ENCODE measurements at places on chromosomes 6 and 20.

DNA sequence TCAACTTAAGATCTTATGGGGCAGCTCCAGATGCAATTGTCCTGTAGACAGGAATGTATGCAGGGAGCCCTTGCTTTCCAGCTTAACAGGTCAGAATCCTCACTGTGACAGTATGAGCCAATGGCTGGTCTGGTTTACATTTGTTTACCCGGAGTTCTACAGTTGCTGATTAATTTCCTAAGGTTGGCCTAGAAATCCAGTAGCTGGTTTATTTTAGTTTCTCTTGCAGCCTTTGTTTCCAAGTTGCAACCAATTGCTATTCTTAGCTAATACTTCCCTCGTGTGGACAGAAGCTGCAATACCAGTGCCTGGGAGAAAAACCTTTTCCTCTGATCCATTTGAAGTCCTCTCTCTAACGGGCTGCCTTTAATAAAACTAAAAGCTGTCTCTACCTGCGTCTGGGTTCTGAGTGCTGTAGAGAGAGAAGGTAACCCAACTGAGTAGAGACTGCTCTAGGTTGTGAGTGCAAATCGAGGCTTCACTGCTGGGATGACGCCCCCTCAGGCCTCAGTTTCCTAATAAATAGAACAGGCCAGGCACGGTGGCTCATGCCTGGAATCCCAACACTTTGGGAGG is 45.9 kb downstream of the ZNF217 start:
- peak; percentile 74 for DNase-seq

- no peak for DNase-seq
These were observed 70.6 kb downstream of the COL21A1 start for GRCh38 chr6:56176741-56177140.

- peak; percentile 99 for DNase-seq
These were observed 28.4 kb upstream of the RSPO3 start for GRCh38 chr6:127090051-127090450.

- DNase-seq: no peak
These were observed 184.7 kb upstream of the PREP start for GRCh38 chr6:105587349-105588122.

GRCh38 chr6:39496915-39497314 is 174.4 kb upstream of the KCNK16 start:
- no peak for DNase-seq

GRCh38 chr6:13278164-13278563 is 50.2 kb downstream of the TBC1D7 start:
- DNase-seq: peak; percentile 19

DNA sequence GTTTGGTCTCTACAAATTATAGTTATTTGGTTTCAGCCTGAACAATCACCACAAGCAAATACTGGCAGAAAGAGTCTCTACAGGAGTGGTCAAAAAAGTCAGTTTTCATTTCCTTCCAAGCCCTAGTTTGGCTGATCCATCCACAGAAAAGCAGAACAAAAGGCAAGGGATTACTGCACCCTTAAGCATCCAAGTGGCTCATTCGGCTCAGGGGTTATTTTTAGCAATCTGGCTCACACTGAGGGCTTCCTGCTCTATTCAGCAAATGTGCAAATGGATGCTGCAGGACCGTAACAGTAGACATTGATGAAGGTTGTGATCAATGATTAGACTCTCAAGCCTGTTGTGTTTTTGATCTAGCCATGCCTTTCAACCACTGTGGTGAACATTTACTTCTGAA is 62.2 kb upstream of the FABP7 start:
- peak; percentile 35 for DNase-seq

DNA sequence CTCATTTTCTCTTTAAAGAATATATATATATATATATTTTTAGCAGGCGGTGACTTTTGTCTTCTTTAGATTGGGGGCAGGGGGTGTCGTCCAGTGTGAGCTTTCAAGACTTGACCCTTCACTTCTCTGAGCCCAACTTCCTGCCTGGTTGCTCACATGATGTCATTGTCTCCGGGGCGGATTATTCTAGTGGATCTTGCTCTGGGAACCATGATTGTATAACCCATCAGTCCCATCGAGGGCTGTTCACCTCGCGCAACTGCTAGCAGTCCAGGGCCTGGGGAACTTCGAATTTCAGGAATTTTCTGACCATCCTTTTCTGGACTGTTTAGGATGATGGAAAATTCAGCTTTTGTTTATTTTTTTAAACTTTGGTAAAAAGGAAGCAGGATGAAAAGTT is 1.0 kb downstream of the IGF2R start:
- DNase-seq: peak; percentile 73

DNA sequence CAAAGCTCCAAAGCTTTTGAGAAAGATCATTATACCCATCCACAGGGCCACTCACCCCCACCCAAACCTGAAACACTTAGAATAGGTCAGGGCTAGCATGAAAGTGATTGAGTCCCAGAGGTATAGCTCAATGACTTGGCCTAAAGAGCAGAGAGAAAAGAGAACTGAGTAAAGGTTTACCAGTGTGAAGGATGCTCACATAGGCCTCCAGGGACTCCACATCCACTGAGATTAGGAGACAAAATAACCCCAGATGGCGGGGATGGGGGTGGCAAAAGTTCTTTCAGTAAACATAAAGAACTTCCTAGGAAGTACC is 12.2 kb downstream of the SAYSD1 start:
- DNase-seq: no peak

DNA sequence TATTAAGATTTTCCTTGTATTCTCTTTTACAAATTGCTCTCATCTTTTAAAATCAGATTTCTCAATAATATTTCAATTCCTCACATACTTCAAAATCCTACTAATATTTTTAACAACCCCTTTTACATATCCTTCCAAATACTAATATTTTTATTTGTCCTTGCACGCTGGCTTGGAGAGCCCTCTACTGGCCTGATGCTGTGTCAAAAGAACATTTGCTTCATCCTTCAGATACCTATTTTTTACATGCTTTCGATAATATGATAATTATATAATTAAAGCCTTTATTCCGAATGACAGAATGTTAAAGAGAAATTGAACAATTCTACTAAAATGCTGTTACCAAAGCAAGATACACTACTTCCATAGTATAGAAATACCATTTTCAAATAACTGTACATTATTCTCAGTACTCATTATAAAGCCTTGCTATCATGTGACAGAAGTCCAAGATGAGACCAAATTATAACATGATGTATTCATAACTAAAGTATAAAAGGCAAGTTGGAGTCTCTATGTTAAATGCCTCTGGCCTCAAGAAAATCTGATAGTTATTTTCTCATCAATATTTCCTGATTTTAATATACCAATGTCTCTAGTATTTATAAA is 39.0 kb upstream of the PLN start:
- no peak for DNase-seq

DNA sequence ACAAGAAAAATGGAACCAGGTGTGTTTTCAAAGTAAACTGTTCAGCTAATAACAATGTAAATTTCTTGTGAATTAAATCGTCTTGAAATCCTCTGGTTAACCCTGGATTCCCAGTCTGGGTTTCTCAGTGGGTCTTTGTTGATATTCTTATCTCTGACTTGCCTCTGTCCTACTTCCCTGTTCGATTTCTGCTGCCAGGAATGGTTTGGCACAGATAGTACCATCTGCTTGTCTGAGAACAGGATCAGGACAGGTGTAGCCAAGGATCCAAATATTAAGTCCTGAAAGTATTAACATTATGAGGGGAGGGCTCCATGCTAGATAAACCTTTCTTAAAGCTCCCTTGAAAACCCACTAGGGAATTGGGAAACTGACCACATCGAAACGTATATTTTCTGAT is 30.1 kb downstream of the ARFGEF2 start:
- no peak for DNase-seq

DNA sequence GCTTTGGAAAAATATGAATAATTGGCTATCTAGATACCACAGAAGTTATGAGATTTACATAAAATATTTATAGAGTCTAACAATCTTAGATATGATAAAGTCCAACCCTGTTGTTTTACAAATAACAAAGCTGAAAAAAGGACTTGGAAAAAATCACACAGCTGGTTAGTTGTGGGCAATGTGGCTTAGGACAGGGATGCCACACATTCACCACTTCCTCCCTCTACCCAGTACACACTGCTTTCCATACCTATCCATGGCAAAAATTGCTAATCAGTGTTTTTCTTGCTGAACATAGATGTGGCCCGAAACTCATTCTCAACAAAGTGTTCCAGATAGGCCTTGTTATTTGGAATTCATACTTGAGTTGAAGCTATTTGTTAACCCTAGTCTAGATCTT is 147.3 kb upstream of the BMP5 start:
- no peak for DNase-seq

DNA sequence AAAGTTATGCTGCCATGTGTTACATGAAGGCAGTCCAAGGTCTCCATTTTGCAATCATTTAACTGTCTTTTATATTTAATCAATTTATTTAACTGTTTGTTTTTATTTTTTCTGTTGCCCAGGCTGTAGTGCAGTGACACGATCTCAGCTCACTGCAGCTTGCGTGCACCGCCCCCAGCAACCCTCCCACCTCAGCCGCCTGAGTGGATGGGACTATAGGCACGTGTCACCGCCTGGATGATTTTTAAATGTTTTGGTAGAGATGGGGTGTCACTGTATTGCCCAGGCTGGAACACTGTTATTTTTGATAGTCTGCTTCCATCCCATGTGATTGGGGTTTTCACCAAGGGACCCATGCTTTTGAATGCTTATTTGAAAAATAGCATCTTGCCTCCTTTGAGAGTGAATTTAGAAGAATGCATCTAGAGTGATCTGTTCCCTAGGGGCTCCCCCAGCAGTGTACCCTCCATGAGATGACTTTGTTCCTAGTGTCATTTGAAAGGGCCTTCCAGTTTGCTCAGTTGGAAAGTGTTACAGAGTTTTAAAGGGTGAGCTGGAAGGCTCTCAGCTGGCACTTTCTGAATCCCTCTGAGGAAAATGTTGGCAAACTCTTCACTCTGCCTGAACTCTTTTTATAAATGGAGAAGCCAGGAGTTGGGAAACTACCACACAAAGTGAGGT is 143.4 kb downstream of the JARID2 start:
- no peak for DNase-seq

GRCh38 chr6:51120016-51120415 is 301.3 kb downstream of the TFAP2B start:
- no peak for DNase-seq

DNA sequence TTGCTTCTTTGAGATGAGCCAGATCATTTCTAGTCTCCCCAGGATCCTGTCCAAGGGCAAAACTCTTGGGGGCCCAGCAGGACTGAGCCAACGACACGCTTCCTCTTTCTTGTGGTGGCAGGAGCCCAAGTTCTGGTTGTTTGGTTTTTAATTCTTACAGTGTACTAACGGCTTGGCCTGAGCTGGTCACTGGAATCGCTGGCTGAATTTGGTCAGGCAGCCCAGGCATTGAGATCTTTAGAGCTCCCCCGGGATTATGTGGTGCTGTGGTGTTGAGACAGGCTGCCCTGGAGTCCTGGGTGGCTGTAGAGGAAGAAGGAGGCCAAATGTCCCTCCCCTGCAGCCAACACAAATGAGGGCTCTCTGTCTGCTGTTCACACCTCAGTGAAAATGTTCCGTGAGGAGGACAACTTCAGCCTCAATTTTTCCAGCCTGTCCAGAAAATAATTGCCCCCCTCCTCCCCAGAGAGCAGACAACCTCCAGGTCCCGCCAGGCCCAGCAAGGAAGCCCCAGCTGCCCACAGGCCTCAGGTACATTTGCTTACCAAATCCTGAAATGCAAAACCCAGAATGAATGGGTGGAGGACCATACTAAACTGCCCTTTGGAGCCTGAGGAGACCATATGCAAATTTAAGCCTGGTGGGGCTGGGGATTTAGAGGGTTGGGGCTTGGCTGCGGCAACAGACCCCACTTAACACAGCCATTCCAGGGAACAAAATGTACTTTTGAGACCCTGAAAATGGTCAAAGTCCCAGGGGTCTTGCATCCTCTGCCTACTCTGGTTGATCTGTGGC is 23.6 kb downstream of the BNIP5 start:
- no peak for DNase-seq

Data from HAP-1 (cell line).